Activated naive CD8-positive, alpha-beta T cell treated with anti-CD3 and anti-CD28 coated beads for 36 hours (primary cell): ENCODE measurements at places on chromosomes 5 and 9. TPM values are rescaled to one million over a fixed set of nuclear protein-coding genes. Genes with fewer than 3 reads are reported as not detected.
A peak's percentile ranks its signal among the peaks of the same experiment; 100 is the strongest.

Gene NUTM2G
- total RNA-seq: not detected

Gene PRLR
- not detected for total RNA-seq

Gene CER1
- total RNA-seq: not detected

Gene ADAMTS2
- not detected for total RNA-seq

Gene ELAVL2
- not detected for total RNA-seq

Gene IER5L
- 1.1 TPM for total RNA-seq

Gene PTGDS
- not detected for total RNA-seq

Gene NUTM2F
- total RNA-seq: not detected

Gene LCN9
- not detected for total RNA-seq

Gene SLC36A2
- not detected for total RNA-seq

Gene HCN1
- not detected for total RNA-seq

Gene PAEP
- not detected for total RNA-seq

Gene IFNA16
- not detected for total RNA-seq

Gene LAMC3
- total RNA-seq: 0.56 TPM

Gene BTNL3
- not detected for total RNA-seq

Gene QRFP
- not detected for total RNA-seq

Gene SLC6A19
- not detected for total RNA-seq

Gene SH3GL2
- total RNA-seq: not detected

Gene LRRC19
- not detected for total RNA-seq

Gene BTNL9
- total RNA-seq: 0.12 TPM

Gene PDE8B
- total RNA-seq: 0.16 TPM

DNA sequence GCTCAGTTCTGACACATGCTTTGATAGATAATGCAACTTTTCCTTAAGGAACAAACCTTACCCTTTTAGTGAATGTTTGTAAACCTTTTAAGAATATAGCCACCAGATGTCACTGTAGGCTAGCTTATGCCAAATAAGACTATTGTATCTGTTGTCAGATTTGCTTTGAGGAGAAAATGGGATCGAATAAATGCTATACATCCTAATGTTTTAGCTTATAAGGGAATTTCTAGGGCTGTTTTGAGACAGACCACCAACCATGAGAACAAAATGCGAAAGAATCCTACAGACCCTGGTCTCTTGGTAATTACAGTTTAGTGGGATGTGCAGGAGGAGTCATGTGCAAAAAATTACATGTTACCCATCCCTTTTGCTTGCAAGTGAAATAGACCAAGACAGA lies 127.6 kb upstream of the NMUR2 start:
- no peak for DNase-seq

GRCh38 chr5:56858777-56859442 lies 43.6 kb downstream of the MAP3K1 start:
- DNase-seq: no peak

GRCh38 chr5:74205767-74206578 lies 434.6 kb downstream of the ENC1 start:
- DNase-seq: no peak

DNA sequence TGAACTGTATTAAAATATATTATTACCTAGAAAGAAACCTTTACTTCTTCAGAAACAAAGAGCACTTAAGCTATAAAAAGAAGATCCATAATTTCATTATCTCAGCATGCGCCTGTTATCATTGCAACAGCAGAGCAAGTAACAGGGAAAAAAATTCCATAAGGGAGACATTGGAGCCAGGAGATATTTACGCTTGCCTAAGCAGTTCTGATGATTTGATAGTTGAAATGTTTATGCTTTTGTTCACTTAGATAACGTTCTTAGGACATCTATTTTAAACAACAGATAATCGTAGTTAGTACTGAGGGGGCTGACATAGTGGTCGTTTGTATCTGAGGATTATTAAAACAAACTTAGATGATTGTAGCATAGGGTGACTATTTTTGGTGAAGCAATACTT lies 252.5 kb downstream of the NNT start:
- no peak for DNase-seq

DNA sequence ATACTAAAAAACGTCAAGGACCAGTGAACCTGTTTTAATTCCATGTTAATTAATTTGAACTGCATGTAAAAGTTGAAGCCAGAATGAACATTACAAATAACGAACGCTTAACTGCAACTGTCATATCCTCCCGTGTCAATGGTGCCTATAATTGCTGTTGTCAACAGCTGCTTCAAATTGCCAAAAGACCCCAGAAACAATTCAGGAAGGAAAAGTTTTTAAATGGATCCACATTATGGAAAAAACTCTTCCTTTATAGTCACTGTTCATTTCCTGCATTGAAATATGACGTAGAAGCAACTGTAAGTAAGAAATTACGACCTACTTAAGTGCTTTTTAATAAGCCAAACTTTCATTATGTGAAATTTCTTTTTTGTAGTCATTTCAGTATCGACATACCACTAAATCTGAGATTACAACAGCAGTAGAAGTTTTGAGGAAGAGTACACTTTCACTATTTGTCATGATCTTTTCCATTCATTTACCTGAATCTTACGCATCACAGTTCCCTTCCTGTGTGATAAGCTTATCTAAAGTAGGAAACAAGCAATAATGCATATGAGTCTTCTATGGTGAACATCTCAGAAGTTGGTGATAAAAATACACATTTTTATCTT lies 37.8 kb downstream of the MEF2C start:
- DNase-seq: no peak

- no peak for DNase-seq
These were observed 38.9 kb downstream of the DAB2IP start for GRCh38 chr9:121690316-121690715.

DNA sequence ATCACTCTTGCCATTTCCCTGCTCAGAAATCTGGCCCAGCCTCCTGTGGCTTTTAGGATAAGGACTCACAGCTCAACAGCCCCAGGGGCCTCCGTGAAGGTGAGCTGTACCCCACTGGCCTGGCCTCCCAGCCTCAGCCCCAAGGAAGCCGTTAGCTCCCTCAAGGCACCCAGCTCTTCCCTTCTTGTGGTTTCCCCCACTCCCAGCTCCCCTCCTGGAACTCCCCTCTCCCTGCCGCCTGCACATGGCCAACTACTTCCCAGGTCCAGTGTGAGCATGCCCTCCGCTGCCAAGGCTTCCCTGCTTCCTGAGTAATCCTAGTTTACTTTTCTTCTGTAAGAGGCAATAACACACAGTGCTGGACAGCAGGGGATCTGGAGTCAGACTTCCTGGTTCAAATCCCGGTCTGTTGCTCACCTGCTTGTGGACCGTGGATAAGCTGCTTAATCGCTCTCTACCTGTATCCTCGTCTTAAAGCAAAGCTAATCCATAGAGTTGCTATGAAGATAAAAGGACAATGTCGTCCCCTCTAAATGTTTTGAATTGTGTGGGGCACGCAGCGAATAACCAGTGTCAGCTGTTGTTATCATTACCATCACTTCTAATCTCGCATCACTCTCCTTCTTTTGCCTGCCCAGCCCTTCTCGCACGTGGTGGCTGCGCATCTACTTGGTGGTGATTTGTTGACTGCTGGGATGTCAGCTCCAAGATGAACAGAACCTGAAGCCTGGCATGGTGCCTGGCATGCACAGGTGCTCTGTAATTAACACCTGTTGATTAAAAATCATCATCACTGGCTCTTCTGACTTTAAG lies 86.6 kb downstream of the C5orf15 start:
- no peak for DNase-seq

GRCh38 chr5:179494774-179495526 lies 55.4 kb upstream of the RUFY1 start:
- DNase-seq: no peak

DNA sequence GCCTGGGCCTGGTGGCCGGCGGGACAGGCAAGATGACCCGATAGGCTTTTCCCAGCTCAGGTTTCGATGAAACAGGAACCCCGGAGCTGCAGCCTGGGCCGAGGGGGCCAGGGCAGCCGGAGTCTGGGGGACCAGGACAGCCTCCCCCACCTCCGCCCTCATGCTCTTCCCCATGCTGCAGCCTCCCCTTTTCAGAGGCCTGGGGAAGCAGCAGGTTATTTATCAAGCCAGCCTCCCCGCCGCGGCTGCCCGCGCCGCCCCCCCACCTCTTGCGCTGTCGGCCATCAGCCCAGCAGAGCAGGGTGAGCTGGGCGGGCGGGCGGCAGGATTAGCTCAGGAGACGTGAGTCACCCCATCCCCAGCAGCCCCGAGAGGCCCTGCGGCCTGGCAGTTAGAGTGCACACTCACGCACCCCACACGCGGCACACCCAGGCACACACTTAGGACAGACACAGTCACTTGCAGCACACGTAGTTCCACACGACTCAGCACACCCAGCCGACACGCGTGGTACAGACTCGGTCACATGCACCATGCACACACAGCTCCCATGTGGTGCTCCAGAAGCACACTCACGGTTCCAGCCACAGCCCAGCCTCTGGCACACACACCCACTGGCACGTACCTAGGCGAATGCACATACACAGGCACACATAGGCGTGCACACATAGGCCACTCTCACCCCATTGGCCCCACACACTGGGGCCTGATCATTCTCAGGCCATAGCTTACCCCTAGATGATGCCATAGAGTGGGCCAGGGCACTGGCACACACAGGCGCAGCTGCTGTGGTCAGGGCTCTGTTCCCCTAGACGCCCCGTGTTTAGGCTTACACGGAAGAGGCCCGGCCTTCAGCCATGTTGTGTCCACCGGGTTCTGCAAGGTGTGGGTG lies 13.0 kb downstream of the CXXC5 start:
- no peak for DNase-seq

GRCh38 chr5:143644727-143645126 lies 167.2 kb upstream of the HMHB1 start:
- DNase-seq: no peak

DNA sequence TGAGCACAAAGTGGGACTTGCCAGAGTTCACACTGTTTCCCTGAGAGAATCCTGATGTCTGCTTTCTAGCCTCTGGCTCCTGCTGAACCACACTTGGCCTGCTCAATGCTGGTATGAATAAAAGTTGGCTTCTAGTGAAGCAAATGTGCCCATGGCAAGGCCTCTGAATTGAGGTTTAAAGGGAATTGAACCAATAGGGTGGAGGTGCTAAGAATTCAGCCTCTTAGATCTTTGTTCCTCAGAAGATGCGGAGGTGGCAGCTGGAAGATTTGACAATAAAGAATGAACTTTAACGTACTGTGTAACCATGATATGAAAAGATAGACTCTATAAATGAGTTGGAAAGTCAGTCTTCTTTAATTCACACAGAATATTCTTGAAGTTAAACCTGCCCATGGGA lies 57.2 kb downstream of the RASGRF2 start:
- DNase-seq: no peak

- no peak for DNase-seq
These were observed 34.0 kb upstream of the HOMER1 start for GRCh38 chr5:79547982-79548381.

GRCh38 chr5:177526191-177526590 lies 9.4 kb upstream of the DDX41 start:
- DNase-seq: no peak

DNA sequence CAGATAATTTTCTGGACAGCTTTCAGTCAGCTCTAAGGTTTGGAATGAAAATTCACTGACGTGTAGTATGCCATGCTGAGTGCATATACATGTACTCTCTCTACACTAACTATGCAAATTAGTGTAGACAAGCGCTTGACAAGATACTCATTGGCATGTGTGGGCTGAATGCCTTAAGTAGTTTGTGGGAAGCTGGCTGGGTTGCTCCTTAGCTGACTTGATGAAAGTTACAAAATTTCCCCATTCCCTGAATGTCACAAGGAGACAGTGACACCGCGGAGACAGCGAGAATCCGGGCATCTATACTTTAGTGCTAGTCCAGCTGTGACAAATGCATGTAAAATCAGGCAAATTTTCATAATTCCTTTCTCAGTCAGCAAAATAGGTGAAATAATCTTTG lies 51.6 kb upstream of the C5orf46 start:
- DNase-seq: no peak

GRCh38 chr9:111232997-111233790 lies 96.8 kb downstream of the OR2K2 start:
- DNase-seq: no peak

DNA sequence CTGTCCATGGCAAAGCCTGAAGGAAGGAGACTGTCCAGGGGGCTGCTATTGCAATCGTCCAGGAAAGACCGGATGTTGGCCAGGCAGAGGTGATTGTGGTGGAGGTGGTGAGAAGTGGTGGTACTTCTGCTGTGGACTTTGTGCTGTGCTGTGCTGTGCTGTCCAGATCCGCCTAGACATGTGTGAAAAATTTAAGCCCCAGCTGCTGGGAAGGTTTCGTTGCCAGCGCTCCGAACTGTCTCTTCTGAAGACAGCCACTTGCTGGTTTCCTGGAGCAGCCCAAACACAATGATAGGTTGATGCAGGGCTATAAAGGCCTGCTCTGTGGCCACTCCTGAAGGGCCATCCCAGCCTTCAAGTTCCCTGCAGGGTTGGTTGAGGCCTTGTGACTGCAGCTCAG lies 223.0 kb upstream of the MPDZ start:
- no peak for DNase-seq

- no peak for DNase-seq
These were observed 54.0 kb upstream of the HSPB3 start for GRCh38 chr5:54401515-54401914.

GRCh38 chr5:53008751-53009150 lies 19.6 kb downstream of the ITGA2 start:
- peak; percentile 48 for DNase-seq

- DNase-seq: peak; percentile 4
These were observed 586 bp upstream of the PDZD2 start for GRCh38 chr5:31638345-31638744.

- DNase-seq: peak; percentile 54
These were observed 13.5 kb downstream of the MOCS2 start for GRCh38 chr5:53095931-53096525.

- no peak for DNase-seq
These were observed 609.6 kb downstream of the TAF11L14 start for GRCh38 chr5:18243846-18244245.

DNA sequence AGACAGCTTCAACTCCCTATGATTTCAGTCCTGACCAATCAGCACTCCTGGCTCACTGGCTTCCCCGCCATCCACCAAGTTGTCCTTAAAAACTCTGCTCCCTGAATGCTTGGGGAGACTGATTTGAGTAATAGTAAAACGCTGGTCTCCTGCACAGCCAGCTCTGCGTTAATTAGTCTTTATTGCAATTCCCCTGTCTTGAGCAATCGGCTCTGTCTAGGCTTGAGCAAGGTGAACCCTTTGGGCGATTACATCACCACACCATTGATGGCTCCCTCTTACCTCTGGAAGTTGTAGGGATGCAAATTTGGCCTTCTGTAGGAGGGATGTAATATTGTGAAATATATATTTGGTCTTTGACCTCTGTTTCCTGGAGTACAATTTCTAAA lies 2.9 kb upstream of the SLC23A1 start:
- no peak for DNase-seq

GRCh38 chr9:124779368-124780059 lies 2.6 kb downstream of the OLFML2A start:
- no peak for DNase-seq

GRCh38 chr5:145237843-145238242 lies 597.3 kb downstream of the PRELID2 start:
- DNase-seq: no peak

DNA sequence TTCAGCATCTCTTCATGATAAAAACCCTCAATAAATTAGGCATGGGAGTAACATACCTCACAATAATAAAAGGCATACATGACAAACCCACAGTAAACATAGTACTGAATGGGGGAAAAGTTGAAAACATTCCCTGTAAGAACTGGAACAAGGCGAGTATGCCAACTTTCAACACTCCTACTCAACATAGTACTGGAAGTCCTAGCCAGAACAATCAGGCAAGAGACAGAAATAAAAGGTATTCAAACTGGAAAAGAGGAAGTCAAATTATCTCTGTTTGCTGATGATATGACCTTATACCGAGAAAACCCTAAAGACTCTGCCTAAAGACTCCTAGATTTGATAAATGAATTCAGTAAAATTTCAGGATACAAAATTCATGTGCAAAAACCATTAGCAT lies 167.6 kb downstream of the TMEM38B start:
- DNase-seq: no peak

- no peak for DNase-seq
These were observed 131.5 kb downstream of the ATPSCKMT start for GRCh38 chr5:10118150-10118549.
